Renal pelvis (tissue), 12 donors: ENCODE measurements at places on chromosomes 3 and 15. TPM values are rescaled to one million over a fixed set of nuclear protein-coding genes. Genes with fewer than 3 reads are reported as not detected.

DNA sequence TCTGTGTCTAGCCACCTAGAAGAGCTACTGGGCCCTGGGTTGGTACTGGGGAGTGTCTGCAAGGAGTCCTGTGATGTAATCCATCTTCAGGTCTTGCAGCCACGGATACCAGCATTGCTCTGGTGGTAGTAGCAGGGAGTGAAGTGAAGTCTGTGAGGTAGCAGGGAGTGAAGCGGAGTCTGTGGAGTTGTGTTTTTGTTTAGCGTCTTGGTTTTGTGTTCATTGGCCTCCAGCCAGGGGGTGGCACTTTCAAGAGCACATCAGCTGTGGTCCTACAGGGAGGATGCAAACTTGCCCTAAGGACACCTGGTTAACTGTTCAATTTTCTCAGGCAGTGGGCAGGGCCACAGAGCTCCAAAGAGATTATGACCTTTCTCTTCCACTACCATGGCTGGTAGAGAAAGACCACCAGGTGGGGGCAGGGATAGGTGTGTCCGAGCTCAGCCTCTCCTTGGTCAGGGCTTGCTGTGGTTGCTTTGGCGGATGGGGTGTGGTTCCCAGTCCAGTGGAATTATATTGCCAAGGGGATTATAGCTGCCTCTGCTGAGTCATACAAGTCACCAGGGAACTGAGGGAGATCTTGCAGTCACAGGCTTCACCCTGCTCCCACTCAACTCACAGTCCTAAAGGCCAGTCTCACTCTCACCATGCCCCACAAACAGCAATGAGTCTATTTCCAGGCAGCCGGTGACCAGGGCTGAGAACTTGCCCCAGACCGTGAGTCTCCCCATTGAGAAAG, 424.7 kb downstream of the ZBBX start:
- DNase-seq = no peak

DNA sequence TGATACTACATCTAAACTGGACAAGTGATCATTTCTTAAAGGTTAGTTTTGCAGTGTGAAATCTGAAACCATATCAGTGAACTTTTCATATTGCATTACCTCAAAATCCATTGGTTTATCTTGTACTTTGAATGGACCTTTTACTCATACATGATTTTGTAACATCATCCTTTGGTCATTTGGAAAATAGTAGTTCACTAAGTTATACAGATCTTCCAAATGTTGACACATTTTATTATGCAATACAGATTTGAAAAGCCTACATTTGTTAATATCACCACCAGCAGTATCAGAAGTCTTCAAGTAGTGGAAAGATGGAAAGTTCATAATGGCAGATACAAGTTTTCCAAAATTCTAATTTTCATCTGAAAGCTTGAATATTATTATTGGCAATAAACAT, 64.0 kb upstream of the CDV3 start:
- no peak for DNase-seq

- DNase-seq = no peak
Measured at GRCh38 chr15:25905140-25905539, 42.0 kb upstream of the ATP10A start.

DNA sequence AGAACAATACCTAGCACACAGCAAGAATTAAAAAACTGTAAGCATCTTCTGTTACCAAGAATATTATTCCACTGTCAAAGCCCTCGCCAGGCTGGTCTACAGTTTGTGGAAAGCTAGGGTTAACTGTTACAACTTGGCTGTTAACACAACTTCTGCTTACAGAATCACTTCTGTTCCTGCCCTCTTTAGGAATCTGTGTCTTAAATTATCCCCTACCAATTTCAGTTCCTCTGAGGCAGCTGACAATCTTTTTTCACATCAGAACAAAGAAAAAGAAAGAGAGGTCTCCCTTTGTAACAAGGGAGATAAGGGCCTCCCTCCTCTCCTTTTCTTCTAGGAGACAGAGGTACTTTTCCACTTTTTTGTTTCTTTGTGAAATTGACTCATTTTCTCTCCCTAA, 188.9 kb downstream of the FMN1 start:
- DNase-seq = no peak

DNA sequence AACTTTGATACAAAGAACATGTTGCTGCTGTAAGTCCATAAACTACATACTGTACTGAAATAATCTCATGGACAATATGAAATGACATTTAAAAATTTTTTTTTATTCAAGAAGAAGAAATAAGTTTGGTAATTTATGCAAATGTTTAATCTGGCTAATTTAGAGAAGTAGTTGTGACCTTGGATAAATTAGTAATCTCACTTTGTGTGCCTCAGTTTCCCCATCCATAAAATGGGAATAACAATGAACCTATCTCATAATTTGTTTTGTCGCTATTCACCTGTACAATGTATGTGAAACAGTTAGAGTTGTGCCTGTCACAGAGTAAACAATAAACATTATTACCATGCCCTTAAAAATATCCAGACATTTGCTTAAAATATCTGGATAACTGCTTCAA, 15.3 kb upstream of the DPH6 start:
- DNase-seq = no peak

DNA sequence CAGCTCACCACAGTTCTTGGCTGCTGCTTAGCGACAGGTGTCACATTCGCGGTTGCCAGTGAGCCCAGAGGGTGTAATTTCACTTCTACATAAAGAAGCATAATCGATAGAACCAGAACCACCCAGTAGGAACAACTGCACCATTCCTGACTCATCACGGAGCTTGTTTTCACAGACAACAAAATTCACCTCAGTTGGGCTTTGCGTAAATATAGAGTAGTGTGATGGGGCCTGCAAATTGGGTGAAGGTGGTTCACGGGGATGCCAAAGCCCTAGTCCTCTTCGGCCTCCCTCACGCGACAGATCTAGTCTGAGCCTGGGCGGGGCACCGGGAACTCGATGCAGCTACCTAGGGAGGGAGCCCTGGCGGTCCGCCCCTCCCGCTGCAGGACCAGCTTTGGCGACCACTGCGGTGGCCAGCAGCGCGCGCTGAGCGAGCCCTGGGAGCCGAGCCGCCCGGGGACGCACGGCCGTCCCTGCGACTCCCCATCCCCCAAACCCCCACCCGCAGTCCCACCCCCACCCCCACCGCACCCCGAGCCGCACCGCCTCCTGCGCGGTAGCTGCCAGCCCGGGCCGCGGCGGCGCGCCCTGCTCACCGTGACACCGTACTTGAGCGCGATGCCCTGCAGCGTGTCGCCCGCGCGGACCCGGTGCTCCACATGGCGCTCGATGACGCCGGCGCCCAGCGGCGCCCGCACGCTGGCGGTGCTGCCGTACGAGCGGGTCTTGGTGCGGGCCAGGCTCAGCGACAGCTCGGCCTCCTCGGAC, 519 bp downstream of the LYSMD2 start:
- DNase-seq = no peak

DNA sequence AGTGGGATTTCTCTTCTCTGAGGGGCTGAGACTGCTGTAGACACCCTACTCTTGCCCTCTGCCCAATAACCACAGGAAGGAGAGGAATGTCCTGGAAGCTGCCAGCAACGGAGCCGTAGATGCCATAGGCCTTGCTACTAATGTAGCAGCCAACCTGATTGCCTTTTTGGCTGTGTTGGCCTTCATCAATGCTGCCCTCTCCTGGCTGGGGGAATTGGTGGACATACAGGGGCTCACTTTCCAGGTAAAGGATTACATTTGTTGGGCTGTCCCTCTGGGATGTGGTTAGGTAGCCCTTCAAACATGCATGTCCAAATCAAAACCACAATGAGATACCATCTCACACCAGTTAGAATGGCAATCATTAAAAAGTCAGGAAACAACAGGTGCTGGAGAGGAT, 16.1 kb downstream of the SLC28A2 start:
- DNase-seq = no peak

DNA sequence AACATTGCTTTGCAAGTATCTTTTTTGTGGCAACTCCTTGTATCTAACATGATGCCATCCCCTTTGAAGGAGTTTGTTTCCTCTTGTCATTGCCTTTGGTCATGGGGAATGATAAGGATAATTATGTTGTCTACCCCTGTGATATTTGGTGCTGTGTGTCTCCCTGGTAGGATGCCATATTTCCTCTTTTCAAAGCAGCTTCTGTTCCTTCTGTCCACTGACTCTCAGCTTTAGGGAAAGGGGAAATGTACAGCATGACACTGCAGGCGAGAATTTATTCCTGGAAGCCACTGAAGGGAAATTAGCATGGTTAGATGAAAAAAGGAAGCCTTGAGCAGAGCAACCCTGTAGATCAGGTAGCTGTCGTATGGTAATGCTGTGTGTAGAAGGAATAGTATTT, 576.7 kb downstream of the CADM2 start:
- no peak for DNase-seq

DNA sequence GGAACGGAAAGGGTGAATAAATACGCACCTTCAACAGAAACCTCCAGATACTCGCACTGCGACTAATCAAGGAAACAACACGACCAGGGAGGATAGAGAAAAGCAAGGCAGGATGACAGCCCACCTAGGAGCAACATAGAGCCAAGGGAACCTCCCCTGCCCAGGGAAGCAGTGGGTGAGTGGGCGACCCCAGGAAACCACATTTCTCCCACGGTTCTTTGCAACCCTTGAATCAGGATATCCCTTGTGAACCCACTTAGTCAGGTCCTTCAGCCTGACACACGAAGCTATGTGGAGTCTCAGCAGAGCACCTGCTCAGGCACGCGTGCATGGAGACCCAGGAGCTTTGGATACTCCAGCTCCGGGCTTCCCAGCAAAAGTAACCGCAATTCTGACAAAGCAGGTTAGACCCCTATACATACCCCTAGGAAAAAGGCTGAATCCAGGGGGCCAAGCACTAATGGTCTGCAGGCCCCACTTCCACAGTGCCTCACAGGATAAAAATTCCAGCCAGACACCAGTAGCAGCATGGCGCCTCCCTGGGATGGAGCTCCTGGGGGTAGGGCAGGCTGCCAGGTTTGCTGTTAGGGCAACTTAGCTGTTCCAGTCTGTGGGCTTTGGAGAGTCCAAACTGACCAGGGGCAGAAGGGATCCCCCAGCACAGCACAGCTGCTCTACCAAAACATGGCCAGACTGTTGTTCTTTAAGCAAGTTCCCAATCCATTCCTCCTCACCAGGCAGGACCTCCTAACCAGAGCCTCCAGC, 38.4 kb upstream of the PXYLP1 start:
- no peak for DNase-seq

GRCh38 chr3:132660811-132661070, 612 bp downstream of the UBA5 start:
- DNase-seq = peak; percentile 20

DNA sequence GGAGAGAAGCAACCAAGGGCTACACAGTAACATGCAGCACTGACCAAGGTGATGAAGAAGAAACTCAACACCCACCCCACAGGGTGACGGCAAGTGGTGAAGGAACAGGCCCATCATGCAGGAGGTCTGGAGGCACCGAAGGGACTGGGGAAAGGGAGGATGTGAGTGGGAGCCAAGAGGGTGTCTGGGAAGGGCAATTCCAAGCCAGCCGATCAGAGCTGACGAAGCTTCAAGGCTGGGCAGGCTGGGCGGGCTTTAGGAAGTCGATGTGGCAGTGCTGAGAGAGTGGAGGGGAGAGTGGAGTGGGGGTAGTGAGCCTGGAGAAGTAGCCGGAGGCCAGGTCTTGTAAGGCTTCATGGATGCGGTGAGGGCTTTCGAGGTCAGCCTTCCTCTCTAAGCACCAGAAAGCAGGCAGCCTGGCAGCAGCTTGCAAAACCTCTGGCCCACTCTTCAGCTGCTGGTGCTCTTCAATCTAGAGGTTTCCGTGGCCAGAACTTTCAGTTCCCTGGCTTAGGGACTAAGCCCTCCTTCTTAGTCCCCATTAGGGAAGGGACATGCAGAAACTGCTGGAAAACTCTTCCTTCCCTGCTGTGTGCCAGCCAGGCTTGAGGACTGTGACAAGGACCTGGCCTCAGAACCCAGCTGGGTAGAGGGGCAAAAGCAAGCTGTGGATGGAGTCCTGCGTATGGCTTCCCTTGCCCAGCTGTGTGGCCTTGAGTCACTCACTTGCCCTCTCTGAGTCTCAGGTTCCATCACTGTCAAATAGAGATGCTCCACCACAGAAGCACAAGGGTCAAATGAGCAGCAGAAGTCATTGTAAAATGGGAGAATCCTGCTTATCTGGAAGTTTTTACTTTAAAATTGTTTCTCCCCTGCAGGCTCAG, 72.1 kb downstream of the TLE3 start:
- no peak for DNase-seq

- DNase-seq = no peak
Measured at GRCh38 chr3:45980229-45980813, 15.3 kb downstream of the FYCO1 start.

GRCh38 chr3:42036483-42036823, 54.7 kb upstream of the TRAK1 start:
- DNase-seq = peak; percentile 73

- no peak for DNase-seq
Measured at GRCh38 chr3:131907796-131908195, 127.0 kb downstream of the CPNE4 start.

DNA sequence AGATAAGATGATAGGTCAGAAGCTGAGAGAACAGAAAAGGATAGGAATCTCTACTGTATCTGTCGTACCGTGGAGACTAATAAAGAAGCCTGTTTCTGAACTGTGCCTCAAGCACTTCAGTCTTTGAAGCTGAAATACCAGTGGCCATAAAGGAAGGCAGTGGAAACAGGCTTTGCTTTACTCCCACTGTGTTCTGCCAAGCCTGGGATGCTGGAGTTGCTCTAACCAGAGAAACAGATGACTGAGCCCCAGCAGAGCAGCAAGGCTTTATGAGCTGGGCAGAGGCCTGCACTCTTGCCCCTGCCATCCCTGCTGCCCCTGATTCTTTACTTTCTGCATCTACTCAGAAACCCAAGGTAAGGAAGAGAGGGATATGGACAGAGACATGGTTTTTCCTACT, 89.4 kb downstream of the PDE8A start:
- peak; percentile 41 for DNase-seq

DNA sequence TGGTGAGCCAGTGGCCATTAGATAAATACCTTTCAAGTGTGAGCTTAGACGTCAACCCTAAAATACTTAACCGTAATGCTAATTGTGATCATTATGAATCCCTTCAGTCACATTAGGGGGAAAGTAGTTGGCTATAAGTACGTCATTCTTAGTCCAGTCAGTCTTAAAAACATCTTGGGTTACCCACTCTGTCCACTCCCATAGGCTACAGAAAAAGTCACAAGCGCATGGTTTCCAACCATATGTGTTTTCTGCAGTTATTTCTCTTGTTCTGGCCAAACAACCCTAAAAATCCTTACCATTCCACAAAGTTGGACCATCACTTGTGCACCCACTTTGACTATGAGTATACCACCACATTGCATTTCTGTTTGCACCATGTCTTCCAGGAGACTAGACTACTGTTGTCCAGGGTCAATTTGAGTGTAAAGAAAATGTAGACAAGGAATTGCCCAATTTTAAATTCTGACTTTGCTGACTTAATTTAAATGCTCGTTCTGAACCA, 3.3 kb downstream of the RPL15 start:
- DNase-seq = no peak

GRCh38 chr3:42732829-42733459, 30.3 kb upstream of the HHATL start:
- DNase-seq = no peak

Gene ST8SIA2
- 3.9 TPM for polyA plus RNA-seq

Gene WDR49
- polyA plus RNA-seq = 2.2 TPM

Gene DHFR2
- 11.7 TPM for polyA plus RNA-seq

Gene CCR1
- polyA plus RNA-seq = 1.9 TPM

Gene ISL2
- polyA plus RNA-seq = not detected

Gene EDEM1
- polyA plus RNA-seq = 15.5 TPM

Gene CDHR4
- not detected for polyA plus RNA-seq

Gene CYP1A2
- 0.16 TPM for polyA plus RNA-seq
